ENCODE measurements at places on chromosomes 12 and 14.
A peak's percentile ranks its signal among the peaks of the same experiment; 100 is the strongest.

GRCh38 chr14:42854061-42854460 is 1247.4 kb downstream of the LRFN5 start:
- no peak for DNase-seq

- no peak for DNase-seq
Measured at GRCh38 chr14:72523424-72524294, 370.2 kb downstream of the DPF3 start.

DNA sequence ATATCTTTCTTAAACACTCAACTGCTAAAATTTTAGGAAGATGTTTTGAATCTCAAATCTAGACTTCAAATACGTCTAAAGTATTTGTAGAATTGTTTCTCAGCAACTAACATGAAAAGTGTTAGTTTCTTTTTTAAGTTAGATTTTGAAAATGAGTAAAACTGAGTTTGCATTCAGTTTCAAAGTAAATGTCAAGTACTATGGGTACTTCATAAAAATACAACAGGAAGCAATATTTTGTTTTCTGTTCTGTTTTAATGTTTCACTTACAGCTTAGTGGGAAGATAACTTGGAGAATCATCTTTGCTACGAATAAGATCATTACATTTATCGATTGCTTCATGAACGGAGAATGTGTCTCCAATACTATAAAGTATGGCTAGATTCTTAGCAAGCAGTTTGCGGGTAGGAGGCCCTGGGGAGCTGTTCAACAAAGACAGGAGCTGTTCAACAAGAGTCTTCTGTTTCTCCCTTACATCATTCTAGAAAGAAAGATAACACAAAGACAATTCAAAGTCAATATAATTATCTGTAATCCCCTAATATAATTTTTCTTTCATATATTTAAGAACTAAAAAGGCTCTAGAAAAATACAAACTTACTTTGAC is 20.2 kb downstream of the HEATR5A start:
- no peak for DNase-seq

DNA sequence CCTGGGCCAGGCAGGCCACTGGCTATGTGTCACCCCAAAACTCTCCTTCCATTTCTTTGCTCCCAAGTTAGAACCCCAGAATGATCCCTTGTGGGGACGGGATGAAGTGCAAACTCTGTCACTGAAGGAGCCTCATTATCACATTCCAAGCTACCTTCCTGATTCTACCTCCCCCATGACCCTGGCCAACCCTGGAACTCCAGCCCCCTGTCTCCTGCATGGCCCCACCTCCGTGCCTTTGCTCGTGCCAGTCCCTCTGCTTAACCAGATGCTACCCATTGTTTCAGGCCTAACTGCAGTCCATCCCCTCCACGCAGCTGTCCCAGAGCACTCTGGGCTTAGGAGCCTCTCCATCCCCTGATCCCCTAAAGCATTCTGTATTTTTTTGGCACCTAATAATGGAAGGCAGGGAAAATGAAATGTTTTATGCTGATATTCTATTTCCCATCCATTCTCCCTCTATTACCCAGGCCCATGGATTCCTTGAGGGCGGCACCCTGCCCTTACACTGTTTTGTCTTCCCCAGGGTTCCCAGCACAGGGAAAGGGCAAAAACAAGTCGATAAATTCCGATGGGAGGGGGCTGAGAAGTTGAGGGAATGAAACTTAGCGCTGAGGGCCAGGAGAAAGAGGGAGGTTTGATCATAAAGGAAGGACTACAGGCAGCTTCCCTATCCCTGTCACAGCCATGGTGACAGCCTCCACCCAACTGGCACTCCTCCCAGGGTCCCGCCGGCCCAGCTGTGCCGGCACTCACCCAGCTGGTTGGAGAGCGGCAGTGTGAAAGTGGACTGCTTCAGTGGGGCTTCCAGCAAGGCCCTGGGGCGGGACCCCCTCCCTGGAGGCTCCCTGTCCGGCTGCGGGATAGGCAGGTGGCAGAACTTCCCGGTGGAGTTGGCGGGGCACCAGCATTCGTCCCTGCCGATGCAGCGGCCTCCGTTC is 58.1 kb downstream of the ISCA2 start:
- peak; percentile 33 for DNase-seq

DNA sequence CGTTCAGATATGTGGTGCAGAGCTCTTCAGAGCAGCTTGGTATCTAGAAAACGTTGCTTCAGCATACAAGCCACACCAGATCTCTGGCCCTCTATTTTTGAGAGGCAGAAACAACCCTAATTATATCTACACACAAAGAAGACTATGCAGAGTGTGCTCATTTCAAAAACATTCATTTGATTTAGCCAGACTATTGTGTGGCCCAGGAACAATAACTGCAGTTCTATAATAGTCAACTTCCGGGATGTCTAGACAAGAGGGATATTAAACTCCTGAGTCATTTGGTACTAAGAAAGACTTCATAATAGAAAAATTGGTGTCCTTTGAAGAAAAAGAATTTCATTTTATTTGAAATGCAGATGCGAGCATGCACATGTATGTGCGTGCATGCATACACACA is 153.8 kb downstream of the PELI2 start:
- no peak for DNase-seq

GRCh38 chr14:59313144-59313651 is 124.7 kb downstream of the DAAM1 start:
- no peak for DNase-seq

GRCh38 chr14:72443991-72444441 is 449.9 kb downstream of the DPF3 start:
- no peak for DNase-seq

- DNase-seq = no peak
Measured at GRCh38 chr12:68392376-68392775, 60.2 kb upstream of the MDM1 start.

- no peak for DNase-seq
Measured at GRCh38 chr14:77303417-77304156, 17.1 kb downstream of the POMT2 start.

DNA sequence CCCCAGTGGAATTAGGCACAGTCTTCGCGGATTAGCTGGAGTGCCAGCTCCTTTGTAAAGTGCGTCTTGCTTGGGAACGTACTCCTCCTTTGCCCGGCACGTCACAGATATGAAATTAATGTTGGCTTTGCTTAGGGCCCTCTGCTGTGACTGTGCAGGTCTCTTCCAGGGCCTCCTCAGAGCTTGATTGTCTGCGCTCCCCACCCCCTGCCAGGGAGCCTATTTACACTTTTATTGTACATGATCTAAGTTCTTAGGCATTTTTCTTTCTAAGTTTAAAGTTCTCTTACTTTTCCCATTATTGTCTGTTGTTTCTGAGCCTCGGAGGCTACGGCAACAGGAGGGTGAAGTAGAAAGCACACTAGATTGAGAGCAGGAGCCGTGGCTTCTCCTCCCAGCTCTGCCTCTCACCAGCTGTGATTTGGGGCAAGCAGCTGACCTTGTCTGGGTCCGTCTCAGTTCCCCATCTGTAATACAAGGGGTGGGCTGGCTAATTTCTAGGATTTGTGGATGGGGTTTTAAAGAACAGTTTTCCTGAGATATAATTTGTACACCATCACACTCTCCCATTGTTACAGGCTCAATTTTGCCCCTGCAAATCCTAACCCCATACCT is 81.8 kb downstream of the TSPAN9 start:
- DNase-seq = no peak

- no peak for DNase-seq
Measured at GRCh38 chr12:19572920-19573558, 133.7 kb downstream of the AEBP2 start.

DNA sequence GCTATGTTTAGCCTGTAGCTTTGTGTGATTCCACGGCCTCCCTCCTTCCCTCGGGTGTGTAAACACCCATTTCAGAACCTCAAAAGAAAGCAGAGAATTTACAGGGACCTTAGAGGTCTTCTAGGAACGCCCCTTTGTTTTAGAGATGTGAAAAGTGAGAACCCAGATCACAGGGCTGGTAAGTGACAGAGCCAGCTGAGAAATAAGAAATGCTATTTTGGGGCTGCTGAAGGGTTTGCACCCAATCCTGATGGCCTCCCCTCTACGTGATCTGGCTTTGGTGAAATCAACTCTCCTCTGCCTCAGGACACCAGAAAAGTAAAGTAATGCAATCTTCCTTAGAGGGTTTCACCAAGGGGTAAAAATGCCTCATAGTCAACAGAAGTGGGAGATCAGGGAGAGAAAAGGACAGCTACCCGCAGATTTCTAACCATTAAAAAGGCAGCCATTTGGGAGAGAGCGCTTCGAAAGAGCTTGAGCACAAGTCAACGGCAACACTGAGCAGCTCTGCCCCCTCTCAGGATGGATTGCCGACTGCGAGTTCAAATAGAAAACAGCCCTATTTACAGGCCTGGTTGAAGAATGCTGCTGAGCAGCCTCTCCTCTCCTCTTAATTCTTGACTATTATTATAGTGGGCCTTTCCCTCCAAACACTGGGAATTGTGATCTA is 78.5 kb upstream of the RASSF3 start:
- DNase-seq = no peak

- no peak for DNase-seq
Measured at GRCh38 chr14:66543996-66544395, 36.0 kb downstream of the GPHN start.

GRCh38 chr14:104794631-104794992 is 936 bp downstream of the AKT1 start:
- DNase-seq = no peak

DNA sequence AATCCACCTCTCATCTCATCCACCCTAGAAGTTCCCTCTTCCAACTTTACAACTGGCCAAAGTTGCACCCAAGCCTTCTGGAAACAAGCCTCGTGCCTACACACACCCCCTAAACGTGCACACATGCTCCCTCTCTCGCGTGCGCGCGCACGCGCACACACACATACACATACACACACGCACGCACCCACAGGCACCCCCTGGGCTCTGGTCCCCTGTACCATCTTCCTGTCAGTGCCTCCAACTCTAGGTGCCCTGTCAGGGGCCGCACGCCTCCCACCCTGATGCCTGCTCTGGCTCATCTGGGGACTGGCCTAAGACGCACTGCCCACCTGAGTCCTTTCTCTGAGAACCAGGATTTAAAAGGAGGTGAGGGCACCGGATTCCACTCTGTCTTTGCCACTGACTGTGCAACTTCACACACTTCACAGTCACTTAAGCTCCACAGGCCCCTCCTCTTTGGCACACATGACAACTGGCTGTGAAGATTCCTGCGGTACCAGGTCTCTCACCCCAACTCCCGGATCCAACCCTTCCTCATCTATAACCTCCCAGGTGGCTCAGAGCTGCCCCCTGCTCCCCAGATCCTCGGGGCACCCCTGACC is 45.5 kb downstream of the TESC start:
- DNase-seq = no peak

GRCh38 chr14:104344818-104345620 is 206.6 kb downstream of the KIF26A start:
- no peak for DNase-seq

- DNase-seq = no peak
Measured at GRCh38 chr12:94207849-94208621, 59.7 kb downstream of the PLXNC1 start.

DNA sequence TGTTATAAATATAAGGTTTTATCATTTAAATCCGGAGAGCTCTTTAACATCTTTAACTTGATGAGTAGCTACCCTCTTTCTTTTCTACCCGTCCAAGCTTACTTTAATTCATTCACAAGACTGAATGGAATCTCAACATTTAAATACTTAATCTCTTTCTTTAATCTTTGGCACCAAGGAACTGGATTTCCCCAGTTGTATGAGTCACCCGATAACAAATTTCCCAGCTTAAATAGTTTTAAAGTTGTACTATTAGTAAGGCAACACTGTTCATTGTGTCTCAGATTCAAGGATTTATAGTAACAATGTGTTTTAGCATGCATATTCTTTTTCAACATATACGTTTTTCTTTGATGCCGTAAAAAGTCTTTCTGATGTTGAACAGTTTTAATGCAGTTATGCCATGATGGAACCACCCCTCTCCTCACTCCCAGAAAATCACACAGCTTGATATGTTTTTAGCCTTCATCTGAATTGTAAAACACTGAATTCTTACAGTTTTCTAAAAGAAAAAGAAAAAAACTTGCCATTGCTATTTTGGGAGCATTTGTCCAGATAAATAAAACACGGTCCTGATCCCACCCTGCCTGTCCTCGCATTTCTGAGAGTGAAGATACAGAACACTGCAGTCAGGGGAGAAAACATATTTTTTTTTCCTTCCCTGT is 16.0 kb upstream of the LRP6 start:
- no peak for DNase-seq

GRCh38 chr14:42804141-42804540 is 1197.5 kb downstream of the LRFN5 start:
- DNase-seq = no peak

DNA sequence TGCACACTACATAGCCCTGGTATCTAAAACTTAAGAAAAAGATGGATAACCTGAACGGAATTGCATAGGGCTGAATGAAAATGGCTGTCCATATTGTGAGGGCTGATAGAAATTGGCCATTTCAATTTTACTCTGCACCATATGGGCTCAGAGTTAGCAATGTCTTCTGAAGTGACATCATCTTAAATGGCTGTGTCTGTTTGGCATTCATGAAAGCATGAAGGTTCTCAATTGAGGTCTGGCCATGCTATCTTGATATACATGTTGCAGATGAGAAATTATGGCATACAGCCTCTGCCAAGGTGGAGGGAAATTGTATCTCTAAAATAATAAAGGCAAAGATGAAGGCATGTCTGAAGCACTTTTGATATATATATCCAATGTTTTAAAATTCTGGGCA is 226.0 kb upstream of the PDE3A start:
- no peak for DNase-seq

DNA sequence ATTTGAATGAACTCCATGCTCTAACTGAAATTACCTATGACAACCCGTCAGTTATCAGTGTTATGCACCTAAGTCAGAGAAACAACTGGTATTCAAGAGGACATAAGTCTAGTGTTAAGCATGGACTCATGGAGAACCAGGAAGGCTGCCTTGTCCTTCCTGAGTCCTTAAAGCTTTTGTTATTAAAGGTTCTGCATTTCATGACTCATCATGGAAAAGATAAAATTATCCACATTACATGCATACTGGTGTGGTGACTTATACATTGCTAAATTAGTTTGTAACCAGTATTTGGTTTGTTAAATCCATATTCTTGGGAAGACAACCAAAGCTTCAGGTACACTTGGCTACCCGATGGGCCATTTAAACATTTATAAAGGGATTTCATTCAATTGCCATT is 6.5 kb upstream of the OR4E1 start:
- no peak for DNase-seq

DNA sequence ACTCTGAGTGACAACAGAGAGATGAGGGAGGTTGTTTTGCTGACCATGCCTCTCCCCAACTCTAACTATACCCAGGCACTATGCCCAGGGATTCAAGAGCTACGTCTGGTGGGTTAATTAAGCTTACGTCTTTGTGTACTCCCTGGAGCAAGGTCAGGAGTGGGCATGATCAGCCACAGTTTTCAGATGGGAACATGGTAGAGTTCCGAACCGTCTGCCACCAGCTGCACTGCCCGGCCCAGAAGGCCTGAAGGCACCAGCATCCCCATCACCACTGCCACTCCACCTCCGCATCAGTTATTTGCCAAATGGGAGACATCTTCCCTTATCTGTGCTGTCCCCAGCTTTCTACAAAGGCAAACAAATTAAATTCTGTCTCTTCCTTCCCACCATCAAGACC is 11.1 kb upstream of the GPX2 start:
- no peak for DNase-seq

- DNase-seq = peak; percentile 81
Measured at GRCh38 chr12:26633591-26634210, 199.3 kb downstream of the ITPR2 start.

- DNase-seq = no peak
Measured at GRCh38 chr12:45324391-45324790, 108.5 kb downstream of the ANO6 start.

- DNase-seq = no peak
Measured at GRCh38 chr12:108884116-108885012, 4.5 kb downstream of the DAO start.

GRCh38 chr14:57051633-57052032 is 217.1 kb downstream of the EXOC5 start:
- DNase-seq = no peak

All from hippocampal formation (tissue), 2 donors.